Stimulated activated CD8-positive, alpha-beta memory T cell treated with anti-CD3 and anti-CD28 coated beads, Interleukin-12 subunit alpha, Interleukin-12 subunit beta, amount 100 ng/mL, for 4 hours (primary cell): ENCODE measurements at places on chromosomes 12 and 14.

DNA sequence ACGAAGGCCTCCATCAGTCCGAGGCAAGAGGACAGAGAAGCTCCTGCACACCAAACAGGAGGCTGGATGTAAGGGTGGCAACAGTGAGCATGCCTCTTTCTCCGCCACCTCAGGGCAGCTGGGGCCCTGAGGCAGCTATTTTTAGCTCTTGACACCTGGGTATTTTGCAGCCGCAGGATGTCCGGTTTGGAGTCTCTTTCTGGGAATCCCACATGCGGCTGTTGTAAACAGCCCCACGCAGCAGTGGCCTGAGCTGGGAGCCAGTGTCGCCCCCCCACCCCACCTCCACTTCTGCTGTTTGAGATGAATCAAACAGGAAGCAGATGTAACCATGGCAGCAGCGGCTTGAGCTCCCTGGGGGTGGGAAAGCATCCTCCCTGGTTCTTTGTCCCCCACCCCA, 11.7 kb downstream of the HDAC7 start:
- peak; percentile 68 for DNase-seq

DNA sequence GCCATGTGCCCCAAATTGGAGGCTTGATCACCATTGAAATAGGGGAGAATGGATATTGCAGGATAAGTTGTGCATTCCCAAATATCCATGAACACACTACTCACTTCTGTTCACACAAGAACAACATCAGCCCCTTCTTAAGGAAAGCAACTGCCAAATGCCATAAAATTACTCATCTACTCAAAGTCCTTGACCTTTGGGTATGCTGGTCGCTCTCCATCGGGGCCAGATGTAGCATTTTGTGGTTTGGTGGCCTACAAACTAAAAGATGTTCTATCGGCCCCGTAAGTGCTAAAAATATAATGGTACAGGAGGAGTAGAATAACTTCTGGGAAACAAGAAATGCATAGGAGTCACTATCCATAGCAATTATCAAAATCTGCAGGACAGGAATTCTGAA, 362.6 kb downstream of the AEBP2 start:
- no peak for DNase-seq

- no peak for DNase-seq
These were observed 37.3 kb upstream of the DIP2B start for GRCh38 chr12:50467439-50467838.

- DNase-seq, result no peak
These were observed 1.1 kb downstream of the ATXN3 start for GRCh38 chr14:92105073-92105892.

DNA sequence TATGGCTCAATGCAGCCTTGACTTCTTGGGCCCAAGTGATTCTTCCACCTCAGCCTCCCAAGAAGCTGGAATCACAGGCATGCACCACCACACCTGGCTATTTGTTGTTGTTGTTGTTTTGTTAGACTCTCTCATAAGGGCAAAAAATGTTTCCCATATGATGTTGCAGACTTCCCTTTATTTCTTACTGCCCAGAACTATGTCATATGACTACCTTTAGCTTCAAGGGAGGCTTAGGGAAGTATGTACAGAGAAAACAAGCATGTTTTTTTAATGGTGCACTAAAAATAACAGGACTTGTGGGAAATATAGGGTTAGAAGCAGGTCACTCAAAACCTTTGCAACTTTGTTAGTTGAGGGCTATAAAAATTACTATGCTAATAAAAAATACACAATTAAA, 4.3 kb upstream of the GPR19 start:
- no peak for DNase-seq

GRCh38 chr14:55624913-55625312, 44.9 kb downstream of the KTN1 start:
- no peak for DNase-seq

- no peak for DNase-seq
These were observed 117.7 kb upstream of the GSC start for GRCh38 chr14:94887591-94887990.

GRCh38 chr14:35818346-35819115, 7.6 kb upstream of the BRMS1L start:
- no peak for DNase-seq

- DNase-seq, result no peak
These were observed 200.3 kb upstream of the PLEKHG7 start for GRCh38 chr12:92502417-92503028.

DNA sequence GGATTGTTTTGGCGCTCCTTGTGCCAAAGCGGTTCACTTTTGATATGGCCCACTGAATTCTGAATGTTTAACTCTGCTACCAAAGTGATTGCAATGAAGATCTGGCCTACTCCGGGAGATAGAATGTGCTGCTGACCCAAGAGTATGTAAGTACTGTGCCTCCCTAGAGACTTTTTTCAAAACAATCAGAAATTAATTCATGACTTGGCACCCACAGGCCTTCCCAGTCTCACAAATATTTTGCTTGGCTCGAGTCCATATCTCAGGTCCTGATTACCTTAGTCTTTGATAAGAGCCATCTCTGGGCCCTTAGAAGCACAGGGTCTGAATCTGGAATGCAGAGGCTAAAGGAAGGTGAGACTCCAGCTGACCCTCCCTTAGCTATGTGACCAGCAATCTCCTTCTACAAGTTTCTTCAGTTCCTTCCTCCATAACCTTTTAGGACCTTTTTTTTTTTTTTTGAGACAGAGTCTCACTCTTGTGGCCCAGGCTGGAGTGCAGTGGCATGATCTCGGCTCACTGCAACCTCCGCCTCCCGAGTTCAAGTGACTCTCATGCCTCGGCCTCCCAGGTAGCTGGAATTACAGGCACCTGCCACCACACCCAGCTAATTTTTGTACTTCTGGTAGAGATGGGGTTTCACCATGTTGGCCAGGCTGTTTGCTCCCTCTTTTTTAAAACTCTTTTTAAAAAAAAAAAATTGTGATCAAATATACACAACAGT, 49.5 kb upstream of the METAP2 start:
- DNase-seq, result no peak

DNA sequence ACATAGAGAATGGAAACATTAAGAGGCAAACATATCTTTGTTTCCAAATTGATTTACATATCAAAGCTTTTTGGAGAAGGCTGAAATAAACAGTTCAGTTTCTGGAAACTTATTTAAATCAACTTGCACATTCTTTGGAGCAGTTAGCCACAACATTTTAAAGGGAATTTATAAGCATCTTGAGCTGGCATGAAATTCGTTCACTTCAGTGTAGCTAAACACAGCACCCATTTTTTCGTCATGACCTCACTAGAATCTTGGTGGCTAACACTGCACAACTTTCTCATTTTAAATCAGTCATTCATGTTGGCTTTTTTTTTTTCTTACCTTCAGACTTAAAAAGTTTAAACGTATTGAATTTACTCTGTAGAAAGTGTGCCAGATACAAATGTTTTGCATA, 1139.9 kb upstream of the FLRT2 start:
- DNase-seq, result no peak

DNA sequence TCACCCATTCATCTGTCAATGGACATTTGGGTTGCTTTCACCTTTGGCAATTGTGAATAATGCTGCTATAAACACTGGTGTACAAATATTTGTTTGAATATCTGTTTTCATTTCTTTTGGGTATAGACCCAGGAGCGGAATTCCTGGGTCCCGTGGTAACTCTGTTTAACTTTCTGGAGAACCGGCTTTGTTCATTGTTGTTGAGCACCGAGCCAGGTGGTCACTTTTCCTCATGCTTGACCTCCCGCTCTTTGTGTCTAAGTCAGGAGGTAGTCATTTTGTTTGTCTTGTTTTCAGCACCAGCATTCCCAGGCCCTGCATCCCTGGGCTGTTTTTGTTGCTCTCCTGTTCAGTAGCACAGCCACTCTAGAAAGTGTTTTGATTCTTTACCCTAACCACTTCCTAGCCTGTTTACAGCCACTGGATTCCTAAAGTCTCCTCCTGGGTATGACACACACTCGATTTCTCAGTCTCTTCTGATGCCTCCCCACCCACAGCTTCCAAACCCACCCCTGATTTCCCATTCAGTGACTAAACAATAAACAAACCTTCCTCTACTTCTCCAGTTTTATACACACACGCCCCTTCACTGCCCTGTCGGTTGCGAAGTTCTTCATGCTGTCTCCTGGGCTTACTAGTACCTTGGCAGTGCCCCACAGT, 37.9 kb downstream of the B4GALNT3 start:
- DNase-seq, result no peak

GRCh38 chr12:24554612-24555295, 394.1 kb downstream of the BCAT1 start:
- no peak for DNase-seq

GRCh38 chr14:63912286-63912685, 59.5 kb downstream of the SYNE2 start:
- no peak for DNase-seq

- DNase-seq, result no peak
These were observed 65.2 kb downstream of the PAPOLA start for GRCh38 chr14:96567289-96567899.

GRCh38 chr12:93484315-93484981, 17.1 kb downstream of the MRPL42 start:
- no peak for DNase-seq

- DNase-seq, result no peak
These were observed 62.7 kb downstream of the FBXO34 start for GRCh38 chr14:55333711-55334485.

- no peak for DNase-seq
These were observed 159.6 kb downstream of the BTG1 start for GRCh38 chr12:91986084-91986483.

- DNase-seq, result no peak
These were observed 9.8 kb upstream of the FKBP4 start for GRCh38 chr12:2785017-2785416.

GRCh38 chr14:84857571-84857970, 672.4 kb upstream of the FLRT2 start:
- no peak for DNase-seq

GRCh38 chr14:60210703-60211102, 38.3 kb upstream of the PPM1A start:
- no peak for DNase-seq

DNA sequence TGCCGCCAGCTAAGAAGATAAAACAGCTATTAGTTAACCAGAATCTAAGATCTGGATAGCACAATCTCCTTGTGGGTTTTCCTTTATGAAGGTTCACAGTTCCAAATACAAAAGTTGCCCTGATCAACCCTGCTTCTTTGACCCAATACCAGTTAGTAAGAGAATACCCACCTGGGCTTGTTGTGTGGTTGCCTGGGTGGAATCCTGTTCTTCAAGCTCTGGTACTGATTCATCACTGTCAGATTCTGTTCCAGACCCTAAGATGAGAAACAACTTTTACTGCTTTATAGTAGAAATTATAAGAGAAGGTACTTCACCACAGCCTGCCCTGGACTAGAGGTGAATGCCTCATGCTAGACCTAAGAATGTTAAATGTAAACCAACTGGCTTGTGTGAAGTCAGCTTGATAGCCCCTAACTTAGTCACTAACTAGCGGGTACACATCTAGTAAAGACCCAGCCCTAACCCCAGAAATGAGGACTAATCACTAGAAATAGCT, 10.6 kb downstream of the NACA start:
- DNase-seq, result no peak

DNA sequence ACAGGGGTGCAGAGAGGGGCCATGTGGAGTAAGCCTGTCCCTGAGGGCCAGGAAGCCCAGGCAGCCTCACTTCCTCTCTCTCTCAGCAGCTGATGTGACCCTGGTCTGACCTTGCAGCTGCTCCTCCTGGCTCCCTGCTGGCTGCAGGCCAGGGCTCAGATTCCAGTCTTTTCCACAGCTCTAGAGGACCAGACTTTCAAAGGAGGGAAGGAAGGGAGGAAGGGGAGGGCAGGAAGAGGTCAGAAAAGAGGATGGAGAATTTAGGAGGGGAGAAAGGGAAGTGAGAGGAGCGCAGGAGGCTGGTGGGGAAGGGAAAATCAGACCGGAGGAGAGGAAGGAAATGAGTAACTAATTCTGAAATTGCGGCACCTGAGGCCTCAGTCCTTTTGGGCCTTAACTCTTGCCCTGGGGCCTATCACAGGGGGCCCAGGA, 40.9 kb upstream of the VASH1 start:
- no peak for DNase-seq

DNA sequence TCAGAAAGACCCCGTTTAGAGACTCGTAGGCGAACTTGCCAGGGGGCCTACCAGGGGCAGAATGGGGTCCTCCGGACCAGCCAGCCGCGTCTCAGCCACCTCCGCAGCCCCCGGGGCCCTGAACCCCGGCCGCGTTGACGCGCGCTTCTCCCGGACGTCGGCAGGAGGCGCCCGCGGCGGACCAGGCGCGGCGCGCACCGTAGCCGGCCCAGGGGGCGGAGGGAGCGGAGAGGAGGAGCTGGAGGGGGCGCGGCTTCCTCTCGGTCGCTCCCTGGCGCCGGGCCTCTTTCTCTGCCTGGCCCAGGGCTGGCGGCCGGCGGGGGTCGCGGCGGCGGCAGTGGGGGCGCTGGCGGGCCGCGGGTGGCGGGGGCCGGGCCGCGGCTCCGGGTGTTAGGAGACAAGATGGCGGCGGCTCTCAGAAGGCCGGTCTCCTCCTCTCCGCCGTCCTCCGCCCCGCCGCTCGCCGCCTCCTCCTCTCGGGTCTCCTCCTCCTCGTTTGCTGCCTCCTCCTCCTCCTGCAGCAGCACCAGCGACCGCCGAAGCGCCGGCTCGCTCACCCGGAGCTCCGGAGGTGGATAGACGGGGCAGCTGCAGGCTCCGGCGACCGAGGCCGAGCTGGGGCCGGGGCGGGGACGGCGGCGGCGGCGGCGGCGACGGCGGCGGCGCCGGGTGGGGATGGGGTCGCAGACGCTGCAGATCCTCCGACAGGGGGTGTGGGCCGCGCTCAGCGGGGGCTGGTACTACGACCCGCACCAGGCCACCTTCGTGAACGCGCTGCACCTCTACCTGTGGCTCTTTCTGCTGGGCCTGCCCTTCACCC, at the start of gene PCNX1:
Gene PCNX1, plus strand, starts transcription at position 284 of the 820 bp plus-strand sequence. Its CDS starts 392 bp downstream, at position 676.
- DNase-seq, result peak; percentile 82

DNA sequence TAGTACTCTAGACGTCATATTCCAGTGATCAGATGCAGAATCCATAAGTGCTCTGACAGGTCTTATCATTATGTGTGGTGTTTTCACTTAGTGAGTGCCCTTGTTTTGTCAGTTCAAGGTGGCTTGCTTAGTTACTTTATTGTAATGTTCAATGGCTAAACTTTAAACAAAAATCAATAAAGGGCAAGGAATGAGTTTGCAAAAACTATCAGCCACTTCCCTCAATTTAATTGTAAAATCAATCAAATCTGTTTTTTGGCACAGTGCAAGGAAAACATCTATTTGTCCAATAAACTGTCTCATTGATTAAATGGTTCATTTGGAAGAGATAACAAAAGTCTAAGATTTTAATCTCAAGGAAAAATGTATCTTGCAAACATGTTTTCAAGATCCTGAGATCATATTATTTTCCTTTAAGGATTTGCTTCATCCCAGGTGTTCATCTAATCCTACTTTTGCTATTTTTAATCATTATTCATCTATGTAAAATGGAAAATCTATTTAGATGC, 59.6 kb upstream of the EEA1 start:
- no peak for DNase-seq

DNA sequence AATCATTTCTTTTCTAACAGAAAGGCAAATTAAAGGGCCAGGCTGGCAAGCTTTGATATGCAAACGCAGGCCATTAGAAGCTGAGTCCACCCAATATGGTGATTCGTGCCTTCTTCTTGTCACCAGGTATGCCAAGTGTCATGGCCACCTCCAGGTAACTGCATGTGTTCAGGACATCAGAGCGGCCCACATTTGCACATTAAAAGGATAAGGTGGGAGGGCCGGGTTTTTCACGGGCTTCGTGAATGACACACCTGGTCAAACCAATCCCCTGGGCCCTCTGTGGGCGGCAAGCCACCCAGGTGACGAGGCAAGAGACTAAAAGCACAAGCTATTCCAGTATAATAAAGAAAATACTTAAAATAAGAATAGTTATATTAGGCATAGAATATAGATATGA, 75.9 kb upstream of the TSPAN11 start:
- DNase-seq, result no peak

GRCh38 chr12:92341065-92341668, 195.5 kb upstream of the BTG1 start:
- no peak for DNase-seq
